ENCODE measurements at places on chromosomes 3 and 15.
A peak's percentile ranks its signal among the peaks of the same experiment; 100 is the strongest.

GRCh38 chr3:151322511-151322910 lies 5.9 kb upstream of the GPR87 start:
- DNase-seq, result no peak

- no peak for DNase-seq
Measured at GRCh38 chr15:69074843-69075224, 60.3 kb downstream of the NOX5 start.

DNA sequence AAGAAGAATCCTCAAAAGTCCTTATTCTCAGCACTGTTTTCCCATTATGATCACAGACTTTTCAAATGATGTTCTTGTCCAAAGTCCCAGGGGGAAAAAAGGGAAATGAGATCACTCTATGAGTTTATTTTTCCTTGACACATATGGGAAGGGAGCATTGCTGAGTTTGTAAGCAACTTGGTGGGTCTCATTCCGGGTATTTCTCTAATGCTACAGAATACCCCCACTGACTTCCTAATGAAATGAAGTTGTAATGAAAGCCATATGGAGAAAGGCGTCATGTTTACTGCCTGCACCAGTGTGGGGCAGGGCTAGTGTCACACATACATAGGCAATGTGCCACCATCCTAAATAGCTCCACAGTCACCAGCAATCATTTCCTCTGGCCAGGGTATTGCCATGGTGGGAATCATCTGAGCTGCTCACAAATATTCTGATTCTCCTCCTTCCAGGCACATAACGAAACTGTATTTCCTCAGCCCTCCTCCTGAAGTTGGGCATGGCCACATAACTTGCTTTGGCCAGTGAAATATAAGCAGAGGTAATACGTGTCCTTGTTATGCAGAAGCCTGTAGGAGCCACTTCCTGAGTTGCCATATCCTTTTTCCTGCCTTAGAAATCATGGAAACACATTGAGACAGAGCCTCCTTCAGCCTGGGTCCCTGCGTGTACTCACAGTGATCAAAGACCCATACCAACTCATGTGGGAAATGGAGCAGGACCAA lies 41.0 kb upstream of the C15orf61 start:
- no peak for DNase-seq

GRCh38 chr15:31106495-31107300 lies 5.2 kb upstream of the TRPM1 start:
- no peak for DNase-seq

DNA sequence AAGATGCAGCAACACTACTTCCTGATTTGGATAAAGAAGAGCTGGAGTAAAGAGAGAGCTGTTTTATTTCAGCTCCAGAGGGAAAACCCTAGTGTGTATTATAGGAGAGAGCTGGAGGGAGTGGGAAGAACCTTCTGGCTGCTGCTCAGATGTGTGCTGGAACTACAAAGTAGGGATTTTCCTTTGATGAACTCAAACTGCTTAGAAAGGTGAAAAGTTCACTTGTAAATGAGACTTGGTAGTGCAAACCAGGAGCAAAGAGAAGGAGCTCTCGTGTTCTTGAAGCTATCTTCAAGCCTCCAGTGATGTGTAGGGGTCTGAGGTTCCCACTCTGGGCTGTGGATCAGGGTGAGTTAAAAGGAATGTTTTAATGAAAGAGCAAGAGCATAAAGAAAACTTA lies 110.4 kb downstream of the EDEM1 start:
- DNase-seq, result no peak

DNA sequence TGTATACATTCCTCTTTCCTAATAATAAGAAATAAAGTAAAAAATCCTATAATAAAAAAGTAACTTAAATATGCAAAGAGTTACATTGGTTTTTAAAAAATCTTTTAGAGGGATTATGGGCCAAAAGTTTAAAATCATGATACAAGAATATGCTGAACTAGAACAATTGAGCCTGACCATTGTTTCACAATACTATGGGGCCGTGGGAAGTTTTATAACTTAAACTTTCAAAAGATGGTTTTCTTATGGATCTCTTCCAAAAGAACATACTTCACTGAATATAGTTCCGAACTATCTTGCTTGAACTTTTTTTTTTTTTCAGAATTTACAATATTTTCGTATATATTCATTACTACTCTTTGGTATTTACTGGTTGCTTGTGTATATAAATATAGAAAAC lies 97.6 kb downstream of the NFKBIZ start:
- DNase-seq, result no peak

DNA sequence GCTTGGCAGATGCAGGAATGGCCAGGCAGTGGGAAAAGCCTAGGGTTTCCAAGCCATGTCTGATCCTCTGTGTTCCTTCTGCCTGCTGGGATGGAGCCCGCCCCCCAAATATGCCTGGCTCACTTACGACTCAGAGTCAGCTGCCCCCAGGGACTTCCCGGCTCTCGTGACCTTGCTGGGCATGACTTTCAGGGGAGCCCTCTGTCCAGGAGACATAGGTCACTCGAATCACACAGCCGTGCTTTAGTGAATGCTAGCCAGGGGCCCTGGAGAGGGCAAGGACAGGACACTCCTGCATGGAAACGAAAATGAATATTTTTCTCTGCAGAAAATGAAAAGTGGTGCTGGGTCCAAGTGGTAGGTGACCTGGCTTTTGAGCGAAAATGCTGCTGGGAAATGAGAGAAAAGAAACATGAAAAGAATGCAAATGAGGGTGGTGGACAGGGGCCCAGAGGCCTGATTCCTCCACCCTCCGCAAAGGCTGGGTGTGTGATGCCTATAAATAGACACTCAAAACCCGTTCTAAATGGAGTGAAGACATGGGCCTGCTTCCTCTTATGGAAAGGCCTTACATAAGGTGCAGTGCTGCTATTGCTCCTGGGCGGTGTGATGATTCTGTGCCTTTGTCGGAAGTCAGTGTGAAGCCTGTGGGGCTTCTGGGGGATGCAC lies 107.4 kb downstream of the APBA2 start:
- no peak for DNase-seq

DNA sequence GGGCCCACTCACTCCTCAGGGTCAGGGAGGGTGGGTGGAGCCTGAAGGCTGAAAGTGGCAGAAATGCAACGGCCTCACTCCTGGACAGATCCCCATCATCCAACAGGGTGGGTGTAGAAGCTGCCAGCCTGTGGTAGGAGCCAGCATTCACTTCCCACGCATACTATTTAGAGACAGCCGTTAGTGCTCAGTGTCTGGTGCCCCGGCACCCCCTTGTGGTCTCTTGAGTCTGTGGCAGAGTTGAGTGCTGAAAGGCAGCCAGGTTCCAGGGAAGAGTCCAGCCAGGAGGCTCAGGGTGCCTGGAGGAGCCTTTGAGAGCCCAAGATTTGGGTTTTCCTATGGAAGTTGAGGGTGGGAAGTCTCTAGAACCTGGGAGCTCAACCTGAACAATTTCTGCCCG lies 2.1 kb upstream of the GNAT1 start:
- DNase-seq, result peak; percentile 82

GRCh38 chr3:100602506-100603444 lies 6.6 kb upstream of the ADGRG7 start:
- DNase-seq, result no peak

GRCh38 chr15:60774829-60775463 lies 296.0 kb upstream of the ICE2 start:
- DNase-seq, result no peak

DNA sequence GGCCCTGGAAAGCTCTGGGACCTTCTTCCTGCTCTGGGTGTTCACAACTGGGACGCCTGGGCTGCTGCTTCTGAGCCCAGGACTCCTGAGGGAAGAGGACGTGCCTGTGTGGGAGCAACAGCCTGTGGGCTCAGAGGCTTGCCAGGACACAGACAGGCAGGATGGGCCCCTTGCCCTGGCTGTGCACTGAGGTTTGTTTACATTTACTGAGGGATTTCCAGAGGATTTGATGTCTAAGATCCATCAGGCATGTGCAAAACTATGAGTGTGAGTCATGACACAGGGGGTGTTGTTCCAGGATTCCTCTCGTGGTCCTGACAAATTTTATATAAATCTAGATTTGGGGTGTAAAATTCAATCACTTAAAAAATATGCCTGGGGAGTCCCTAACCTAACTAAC lies 10.6 kb downstream of the CCR9 start:
- DNase-seq, result no peak

GRCh38 chr3:49601358-49602048 lies 47.2 kb downstream of the BSN start:
- no peak for DNase-seq

DNA sequence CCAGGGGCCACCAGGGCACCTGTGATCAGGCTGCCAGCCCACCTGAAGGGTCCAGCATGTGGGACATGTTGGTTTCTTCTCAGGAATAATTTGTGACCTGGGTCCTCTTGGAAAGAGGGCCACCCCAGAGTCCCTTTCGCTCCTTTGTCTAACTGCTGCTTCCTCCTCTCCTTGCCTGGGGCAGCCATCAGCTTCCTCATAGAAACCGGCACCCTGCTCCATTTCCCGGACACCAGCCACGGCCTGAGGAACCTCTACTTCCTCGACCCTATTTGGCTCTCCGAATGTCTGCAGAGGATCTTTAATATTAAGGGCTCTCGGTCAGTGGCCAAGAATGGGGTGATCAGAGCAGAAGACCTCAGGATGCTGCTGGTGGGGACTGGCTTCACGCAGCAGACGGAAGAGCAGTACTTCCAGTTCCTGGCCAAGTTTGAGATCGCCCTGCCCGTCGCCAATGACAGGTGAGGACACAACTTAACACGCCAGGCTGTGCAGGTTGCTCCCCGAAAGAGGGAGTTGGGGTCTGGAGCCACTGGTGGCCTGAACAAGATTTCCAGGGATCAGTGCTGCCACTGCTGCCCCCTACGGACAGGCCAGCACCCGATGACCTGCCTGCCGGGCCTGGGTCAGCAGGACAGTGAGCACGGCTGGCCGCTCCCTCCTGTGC lies 109.7 kb downstream of the LRRK1 start:
- DNase-seq, result no peak

DNA sequence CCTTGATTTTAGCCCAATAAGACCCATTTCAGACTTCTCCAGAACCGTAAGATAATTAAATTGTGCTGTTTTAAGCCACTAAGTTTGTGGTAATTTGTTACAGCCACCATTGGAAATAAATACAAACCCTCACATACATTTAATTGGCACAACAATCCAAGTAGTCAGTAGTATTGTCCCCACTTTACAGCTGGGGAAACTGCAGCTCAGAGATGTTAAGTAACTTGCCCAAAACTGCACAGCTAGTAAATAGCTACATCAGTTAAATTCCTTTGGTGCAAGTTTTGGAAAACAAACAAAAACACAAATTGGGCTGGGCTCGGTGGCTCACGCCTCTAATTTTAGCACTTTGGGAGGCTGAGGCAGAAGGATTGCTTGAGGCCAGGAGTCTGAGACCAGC lies 13.3 kb upstream of the IREB2 start:
- DNase-seq, result no peak

GRCh38 chr3:18099611-18100010 lies 325.5 kb downstream of the SATB1 start:
- DNase-seq, result no peak

- DNase-seq, result no peak
Measured at GRCh38 chr3:195540511-195540910, 2.6 kb downstream of the PPP1R2 start.

GRCh38 chr3:108301695-108302404 lies 5.5 kb downstream of the HHLA2 start:
- DNase-seq, result no peak

- no peak for DNase-seq
Measured at GRCh38 chr15:25060472-25060803, 105.7 kb downstream of the SNRPN start.
